ENCODE measurements at places on chromosomes 6 and 20. TPM values are rescaled to one million over a fixed set of nuclear protein-coding genes. Genes with fewer than 3 reads are reported as not detected.

DPPA5 gene
- not detected for total RNA-seq

FAM217B gene
- 13.4 TPM for total RNA-seq

MUCL3 gene
- total RNA-seq, result not detected

CLIC5 gene
- 0.31 TPM for total RNA-seq

RANBP9 gene
- 87.0 TPM for total RNA-seq

Measured in K562 (cell line).